A549 (cell line): ENCODE measurements at places on chromosomes 7 and 10. TPM values are rescaled to one million over a fixed set of nuclear protein-coding genes. Genes with fewer than 3 reads are reported as not detected.

GRCh38 chr7:75642810-75643486 is 95.8 kb downstream of the HIP1 start:
- DNase-seq = peak; percentile 59

The SEC61A2 gene
- polyA plus RNA-seq = 16.5 to 17.5 TPM (median 17.3 TPM) in 3 replicates

DNA sequence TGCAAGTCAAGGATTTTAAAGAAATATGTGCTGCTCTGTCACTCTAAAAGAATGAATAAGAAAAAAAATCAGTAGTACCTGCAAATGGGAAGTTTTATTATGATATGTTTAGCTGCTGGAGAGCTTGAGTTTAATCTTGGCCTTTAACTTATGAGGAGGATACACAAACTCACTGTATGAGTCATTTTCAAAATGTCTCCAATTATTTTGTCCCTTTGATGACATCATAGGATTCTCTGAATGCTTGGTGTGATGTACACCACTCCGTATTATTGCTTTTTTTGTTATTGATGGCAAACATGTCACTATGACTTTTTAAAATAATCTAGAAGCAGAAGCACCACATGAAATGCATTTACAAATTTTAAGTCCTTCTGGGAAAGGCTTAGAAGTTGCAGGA is 125.8 kb downstream of the RALA start:
- no peak for DNase-seq

GRCh38 chr7:127404286-127405072 is 12.0 kb upstream of the ZNF800 start:
- no peak for DNase-seq

DNA sequence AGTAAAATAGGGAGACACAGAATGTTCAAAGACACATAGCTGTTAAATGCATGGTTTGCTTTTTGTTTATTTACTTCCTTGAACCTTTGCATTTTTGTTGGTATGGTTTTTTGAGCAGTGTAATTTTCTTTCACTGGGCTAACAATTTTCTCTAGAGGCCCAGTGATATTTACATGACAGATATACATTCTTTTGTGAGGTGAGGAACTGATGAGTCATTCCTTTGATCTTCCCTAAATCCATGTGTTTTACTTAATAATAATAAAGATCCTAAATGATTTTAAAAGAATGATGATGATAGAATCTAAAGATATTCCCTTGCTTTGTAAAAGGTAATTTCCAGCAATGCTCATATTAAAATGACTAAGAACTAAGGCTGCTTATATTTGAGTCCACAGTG is 188.5 kb upstream of the ANK3 start:
- DNase-seq = no peak

The DMBT1 gene
- polyA plus RNA-seq = 0.01 to 0.03 TPM in 2 of 3 replicates, not detected in the other

DNA sequence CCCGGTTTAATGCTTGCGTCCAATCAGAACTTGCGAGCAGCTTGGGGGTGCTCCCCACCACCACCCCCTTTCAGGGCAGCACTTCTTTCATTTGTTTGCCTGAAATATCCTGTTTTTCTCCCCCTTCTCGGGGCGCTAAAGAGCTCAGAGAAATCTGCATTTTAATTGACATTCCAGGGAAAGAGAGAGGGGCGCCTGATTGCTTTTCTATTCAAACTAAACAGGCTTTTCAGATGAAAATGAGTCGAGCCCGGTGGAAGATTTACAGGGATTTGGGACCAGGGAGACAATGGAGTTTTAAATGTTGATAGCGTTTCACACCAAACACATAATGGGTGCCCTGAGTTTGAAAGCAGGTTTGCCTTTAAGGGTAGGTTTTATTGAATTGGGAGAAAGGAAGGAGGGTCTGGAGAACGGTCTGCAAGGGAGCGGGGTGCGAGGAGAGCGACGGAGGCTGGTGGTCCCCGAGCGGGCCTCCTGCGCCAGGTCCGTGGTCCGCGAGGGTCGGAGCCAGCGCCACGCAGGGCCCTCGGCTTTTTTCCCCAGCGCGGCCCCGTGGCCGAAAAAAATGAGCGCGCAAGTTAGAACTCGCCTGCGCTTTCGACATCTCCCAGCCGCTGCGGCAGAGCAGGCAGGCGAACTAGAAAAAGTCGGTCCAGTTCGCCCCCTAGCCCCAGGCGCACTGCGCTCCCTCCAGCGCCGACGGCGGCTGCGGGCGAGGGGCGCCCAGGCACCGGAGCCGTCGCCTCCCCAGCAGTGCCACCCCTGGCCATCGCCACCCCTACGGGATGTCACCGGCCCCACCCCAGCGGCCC is 1.3 kb downstream of the FGFR2 start:
- DNase-seq = no peak

DNA sequence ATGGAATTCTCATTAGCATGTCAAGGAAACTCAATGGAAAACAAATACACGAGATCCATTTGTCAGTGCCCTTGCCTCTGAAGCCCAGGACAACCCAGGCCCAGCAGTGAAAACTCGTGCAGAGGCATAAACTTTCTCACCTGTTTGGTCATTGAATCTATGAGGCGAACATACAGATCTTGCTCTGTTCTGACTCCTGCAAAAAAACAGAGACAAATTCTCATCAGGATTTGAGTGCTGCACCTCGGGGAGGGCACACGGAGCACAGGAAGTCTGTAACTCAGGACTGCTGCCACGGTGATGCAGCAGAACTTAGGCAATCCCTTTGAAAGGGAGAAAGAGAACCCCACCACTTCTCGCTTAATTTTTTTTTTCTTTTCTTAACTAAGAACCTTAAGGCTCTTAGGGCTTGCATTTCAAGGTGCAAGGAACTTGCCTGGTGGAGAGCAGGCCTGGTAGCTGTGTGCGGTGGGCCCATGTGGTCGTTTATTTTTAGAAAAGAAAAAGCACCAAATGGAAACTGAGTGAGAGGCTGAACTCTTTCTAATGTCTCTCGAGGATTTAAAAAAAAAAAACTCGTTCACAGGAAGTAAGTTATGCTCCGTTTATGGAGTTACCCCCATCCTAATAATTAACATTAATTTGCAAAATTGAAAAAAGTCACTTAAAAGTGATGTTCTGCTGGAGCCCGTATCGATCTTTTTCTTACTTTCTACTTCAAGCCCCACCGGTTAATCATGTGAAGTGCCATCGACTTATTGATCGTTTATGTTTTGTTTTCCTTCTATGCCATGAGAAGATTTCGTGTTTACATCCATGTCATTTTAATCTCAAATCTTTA is 1.8 kb downstream of the EBF3 start:
- DNase-seq = no peak

DNA sequence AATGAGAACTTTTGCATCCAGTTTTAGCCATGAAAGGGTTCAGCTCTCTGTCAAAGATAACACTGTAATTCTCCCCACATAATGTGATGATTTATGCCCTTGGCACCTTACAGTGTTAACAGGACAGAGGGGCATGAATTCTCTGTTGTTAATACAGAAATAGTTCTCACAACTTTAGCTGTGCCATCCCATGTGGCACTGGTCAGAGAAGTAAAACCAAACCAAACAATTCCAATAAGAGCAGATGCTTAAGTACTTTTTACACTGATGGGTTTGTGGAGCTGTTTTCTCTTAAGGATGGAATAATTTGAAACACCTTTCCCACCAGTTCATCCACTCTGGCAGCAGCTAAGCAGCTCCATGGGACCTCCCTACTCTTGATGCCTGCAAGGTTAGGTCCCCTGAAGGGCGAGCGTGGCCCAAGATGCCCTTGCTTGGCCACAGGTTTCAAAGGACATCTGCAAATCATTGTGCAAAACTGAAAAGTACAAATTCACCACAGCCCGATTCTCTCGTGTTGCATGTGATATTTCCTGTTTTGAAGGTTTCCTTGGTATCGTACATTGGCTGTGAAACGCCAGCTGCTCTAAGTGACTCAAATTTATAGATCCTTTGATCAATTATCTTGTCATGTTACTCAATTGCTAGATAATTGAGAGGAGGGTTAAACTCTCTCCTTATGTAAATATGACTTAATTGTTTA is 82.5 kb upstream of the CREB5 start:
- DNase-seq = no peak

- DNase-seq = no peak
These were observed 41.6 kb downstream of the PROSER2 start for GRCh38 chr10:11864727-11865126.

DNA sequence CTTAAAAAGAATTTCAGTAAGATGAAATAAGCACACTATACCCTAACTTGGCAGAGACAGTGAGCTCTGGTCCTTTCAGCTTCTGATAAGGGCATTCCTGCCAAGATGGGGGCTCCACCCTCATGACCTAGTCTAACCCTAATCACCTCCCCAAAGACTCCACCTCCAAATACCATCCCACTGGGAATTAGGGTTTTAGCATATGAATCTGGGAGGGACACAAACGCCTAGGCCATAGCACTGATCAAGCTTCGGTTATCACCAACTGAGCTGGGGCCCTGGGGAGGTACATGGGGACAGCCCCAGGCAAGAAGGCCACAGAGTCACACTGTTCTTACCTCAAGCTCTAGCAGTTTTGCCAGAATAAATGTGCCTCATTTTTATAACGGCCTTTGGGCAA is 31.4 kb downstream of the PALS2 start:
- no peak for DNase-seq

GRCh38 chr10:98246911-98247805 is 20.8 kb downstream of the LOXL4 start:
- DNase-seq = no peak

DNA sequence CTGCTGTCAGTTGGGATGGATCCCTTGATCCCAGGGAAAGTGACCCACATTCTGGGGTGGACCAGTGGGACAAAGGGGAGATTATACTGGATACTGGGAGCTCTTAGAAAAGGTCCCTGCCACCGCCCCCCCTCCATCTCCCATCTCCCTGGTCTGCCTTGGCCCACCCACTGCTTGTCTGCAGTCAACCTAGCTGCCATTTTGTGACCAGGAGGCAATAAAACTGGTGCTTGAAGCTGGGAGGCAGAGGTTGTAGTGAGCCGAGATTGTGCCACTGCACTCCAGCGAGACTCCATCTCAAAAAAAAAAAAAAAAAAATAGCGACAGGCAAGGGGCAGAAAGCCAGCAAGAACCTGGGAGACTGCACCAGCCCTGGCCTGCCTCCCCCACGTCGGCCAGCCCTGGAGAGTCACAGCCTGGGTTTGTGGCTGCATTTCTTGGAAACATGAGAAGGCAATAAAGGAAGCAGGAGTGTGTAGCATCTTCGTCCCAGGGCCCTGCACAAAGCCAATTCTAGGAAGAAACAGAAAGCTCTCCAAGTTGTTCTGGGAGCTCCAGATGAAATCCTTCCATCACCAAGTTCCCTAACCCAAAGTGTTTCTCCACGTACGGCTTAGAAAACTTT is 4.7 kb upstream of the ARPC1B start:
- DNase-seq = no peak

- no peak for DNase-seq
These were observed 906.2 kb downstream of the LRMDA start for GRCh38 chr10:76337641-76338040.

DNA sequence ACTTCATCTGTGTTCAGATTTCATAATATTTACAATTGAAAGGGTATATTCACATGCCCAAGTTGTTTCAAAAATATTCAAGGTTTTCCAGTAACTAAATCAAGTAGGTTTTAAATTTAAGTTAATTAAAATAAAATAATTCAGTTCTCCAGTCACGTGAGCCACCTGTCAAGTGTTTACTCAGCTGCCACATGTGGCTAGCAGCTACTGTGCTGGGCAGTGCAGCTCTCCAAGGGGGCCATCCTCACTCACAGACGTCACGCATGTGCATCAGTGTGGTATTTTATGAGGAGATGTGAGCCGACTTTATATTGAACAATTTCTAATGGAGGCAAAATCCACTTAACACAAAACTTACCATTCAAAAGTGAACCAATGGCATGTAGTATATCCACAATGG is 69.7 kb upstream of the CAMK2B start:
- DNase-seq = no peak

DNA sequence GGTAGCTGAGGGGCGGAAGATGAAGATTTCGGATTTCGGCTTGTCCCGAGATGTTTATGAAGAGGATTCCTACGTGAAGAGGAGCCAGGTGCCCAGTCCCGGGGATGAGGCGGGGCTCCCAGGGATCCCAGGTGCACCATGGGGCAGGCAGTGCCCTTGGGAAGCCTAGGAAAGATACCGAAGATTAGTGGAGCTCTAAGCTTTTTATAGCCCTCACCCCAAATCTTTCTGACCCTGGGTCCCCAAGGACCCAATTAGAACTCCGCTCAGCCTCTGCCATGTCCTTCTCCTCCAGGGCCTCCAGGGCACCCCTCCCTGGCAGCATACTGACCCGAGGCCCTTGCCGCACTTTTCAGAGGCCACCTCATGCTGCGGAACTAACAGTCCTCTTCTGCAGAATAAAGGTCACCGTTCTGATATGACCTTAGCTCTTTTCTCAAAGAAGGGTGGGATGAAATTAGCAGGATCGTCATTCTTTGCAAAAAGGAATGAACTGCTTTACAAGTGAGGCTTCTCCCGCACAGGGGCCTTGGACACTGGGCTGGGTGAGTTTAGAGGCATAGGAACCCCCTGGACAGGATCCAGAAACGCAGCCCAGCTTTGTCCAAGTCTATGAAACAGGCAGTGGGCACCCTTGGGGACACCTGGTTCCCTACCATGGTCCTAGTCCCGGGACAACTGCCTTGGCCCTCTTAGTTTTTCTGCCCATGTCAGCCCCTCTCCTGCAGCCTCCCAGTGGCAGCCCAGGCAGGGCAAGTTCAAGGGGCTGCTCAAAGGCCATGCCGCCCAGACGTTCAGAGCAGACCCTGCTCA is 17.9 kb upstream of the CSGALNACT2 start:
- DNase-seq = no peak

The PRDX3 gene
- 432 to 442 TPM (median 432 TPM) in 3 replicates for polyA plus RNA-seq

The KLF14 gene
- 0.03 TPM in 2 of 3 replicates, not detected in the other for polyA plus RNA-seq

The ABCC2 gene
- 164 to 192 TPM (median 173 TPM) in 3 replicates for polyA plus RNA-seq

- no peak for DNase-seq
These were observed 14.4 kb downstream of the KIAA1217 start for GRCh38 chr10:24223341-24223740.

- DNase-seq = no peak
These were observed 46.0 kb upstream of the OPTN start for GRCh38 chr10:13053794-13054462.

DNA sequence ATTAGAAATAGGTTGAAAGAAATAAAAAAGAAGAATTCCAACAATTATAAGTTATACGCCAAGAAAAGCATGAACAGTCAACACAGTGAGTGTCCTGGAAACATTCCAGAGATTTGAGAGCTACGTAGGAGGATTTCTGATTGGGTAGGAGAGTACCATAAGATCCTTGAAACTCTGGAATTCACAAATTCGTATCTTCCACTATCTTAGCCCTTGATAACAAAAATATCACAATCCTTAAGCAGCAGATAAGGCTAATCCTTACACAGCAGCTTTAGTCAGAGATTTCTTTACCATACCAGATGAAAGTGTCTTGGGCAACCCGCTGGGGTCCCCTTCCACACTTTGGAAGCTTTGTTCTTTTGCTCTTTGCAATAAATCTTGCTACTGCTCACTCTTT is 8.2 kb downstream of the TPK1 start:
- no peak for DNase-seq

GRCh38 chr10:71092812-71093401 is 119.5 kb upstream of the UNC5B start:
- DNase-seq = no peak
